ENCODE measurements at places on chromosomes 2 and 18.
A peak's percentile ranks its signal among the peaks of the same experiment; 100 is the strongest.

DNA sequence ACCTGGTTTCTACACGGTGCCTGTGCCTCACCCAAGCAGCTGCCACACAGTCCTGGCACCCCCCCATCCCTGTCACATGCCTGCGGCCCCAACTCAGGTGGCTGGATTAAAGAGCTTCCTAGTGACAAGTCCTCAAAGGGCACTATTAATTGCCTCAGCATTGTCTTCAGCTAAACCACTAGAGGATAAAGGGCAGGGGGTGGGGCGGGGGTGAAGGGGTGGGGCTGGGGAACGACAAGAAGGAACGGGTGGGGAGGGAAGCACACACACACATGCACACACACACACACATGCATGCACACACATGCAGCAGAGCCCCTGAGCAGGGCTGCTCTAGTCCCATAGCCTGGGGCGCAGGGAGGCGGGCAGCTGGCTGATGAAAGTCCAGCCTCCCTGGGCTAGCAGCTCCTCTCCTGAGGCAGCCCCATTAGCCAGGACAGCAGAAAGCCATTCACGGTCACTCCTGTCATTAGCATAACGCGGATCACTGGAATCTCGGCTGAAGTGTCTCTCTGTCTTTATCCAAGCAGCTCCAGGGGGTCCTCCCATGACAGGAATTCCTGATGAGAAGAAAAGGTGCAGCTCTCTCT is 7.4 kb upstream of the TEX261 start:
- no peak for DNase-seq

- no peak for DNase-seq
Measured at GRCh38 chr2:164363646-164364045, 257.6 kb downstream of the GRB14 start.

GRCh38 chr2:194304191-194304590 is 1352.8 kb upstream of the SLC39A10 start:
- DNase-seq = no peak

GRCh38 chr2:98768384-98769113 is 37.6 kb upstream of the MGAT4A start:
- no peak for DNase-seq

DNA sequence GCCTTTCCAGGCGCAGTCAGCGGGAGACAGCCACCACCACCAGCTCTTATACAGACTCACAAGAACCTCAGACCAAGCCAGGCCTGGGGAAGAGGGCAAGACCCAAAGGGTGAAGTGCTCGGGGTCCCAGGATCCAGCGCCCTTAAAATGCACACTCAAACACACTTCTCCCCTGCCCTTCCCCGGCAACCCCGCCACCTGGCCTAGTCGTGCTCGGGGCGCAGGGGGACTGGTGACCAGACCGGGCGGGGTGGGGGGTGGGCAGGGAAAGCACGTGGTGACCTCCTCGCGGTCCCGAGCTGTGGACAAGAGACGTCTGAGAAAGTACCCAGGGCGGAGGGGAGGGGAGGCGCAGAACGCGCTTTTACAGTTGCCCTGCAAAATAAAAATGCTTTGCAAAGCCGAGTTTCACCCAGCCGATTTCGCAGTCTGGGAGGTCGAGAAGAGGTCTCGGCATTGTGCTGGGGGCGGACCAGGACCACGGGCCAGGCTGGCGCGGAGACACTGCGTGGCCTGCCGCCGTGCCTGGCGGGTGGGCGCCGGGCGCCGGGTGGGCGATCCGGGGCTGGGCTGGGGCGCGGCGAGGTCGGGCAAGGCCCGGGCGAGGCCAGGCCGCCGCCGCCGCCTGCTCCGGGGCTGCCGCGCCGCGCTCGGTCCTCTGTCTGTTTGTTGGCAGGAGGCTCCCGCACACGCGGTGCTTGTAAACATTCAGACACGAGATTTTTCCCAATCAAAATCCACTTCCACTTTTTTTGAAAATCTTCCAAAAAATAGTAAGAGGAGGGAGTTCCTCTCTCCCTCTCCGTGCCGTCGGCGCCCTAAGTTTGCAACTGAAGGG is 2.0 kb downstream of the BCL11A start:
- peak; percentile 26 for DNase-seq

GRCh38 chr2:132902626-132903025 is 232.6 kb upstream of the LYPD1 start:
- DNase-seq = no peak

- no peak for DNase-seq
Measured at GRCh38 chr2:19123556-19123955, 234.9 kb downstream of the OSR1 start.

DNA sequence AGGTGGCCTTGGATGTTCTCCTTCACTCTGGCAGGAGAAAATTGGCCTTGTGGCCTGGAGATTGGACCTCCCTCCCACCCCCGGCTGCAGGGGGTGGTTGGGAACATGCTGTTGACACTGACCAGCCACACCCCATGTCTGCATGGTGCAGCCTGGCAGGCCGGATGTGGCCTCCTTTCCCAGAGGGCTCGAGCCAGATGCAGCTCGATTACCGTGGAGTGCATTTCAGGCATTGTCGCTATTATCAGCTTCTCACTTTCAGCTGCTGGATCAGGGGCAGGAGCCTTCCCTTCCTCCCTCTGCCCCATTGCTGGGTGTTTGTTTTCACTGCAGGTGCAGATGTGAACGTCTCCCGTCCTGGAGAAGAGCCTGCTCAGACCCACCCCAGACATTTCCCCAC is 211.0 kb upstream of the SIX2 start:
- no peak for DNase-seq

DNA sequence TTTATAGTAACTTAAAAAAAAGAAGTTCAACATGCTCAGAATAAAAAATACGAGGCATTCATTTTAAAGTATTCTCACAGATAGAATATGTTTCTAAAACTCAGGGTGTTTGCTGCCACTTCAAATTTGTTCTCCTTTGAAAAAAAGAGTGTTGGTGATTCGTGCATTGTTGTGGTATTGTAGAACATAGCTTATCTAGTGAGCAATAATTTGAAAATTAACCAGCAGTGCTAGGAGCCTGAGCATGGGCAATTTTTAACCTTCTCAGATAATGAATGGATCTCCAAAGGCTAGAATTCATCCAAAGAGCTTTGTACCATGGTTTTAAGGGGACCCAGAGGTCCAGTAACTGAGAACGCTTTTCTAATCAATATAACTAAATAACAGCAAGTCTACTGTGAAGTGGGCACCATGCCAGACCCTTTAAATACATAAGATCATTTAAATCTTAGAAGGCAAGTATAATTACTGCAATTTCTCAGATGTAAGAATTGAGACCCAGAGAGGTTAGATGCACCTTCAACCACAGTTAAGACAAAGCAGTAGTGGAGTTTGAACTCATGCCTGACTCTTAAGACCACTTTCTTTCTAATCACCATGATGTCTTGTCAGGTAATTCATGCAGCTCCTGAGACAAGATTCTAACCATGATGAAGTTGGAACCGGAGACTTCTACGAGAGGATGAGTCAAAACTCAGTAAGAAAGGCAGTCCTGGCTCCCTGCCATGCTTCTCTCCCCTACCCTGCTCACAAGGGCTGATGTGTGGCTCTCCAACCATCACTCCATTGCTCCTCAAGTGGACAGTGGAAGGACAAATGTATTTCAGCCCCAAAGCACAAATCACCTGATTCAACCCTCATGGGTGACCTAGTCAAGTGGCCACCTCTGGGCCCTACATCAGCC is 3.4 kb downstream of the CYRIA start:
- DNase-seq = no peak

- DNase-seq = no peak
Measured at GRCh38 chr2:85647823-85648526, 20.0 kb downstream of the SFTPB start.

DNA sequence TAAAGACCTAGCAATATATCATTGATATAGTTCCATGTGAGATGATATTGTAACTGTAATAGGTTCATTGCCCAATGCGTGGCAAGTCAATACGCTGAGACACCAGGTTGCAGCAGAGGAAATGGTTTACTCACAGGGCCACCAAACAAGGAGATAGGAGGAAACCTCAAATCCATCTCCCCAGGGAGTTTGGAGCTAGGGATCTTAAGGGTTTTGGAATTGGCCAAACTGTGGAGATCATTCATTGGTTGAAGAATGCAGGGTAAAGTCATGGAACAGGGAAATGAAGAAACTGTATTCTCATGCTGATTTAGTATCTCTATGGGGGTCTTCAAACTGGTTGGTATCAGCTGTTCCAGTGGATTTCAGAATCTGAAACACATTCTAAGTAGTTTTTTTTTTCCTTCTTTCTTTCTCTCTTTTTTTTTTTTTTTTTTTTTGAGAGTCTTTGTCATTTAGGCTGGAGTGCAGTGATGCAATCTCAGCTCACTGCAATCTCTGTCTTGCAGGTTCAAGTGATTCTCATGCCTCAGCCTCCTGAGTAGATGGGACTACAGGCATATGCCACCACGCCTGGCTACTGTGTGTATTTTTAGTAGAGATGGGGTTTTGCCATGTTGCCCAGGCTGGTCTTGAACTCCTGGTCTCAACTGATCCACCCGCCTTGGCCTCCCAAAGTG is 30.7 kb upstream of the PPM1B start:
- DNase-seq = no peak

DNA sequence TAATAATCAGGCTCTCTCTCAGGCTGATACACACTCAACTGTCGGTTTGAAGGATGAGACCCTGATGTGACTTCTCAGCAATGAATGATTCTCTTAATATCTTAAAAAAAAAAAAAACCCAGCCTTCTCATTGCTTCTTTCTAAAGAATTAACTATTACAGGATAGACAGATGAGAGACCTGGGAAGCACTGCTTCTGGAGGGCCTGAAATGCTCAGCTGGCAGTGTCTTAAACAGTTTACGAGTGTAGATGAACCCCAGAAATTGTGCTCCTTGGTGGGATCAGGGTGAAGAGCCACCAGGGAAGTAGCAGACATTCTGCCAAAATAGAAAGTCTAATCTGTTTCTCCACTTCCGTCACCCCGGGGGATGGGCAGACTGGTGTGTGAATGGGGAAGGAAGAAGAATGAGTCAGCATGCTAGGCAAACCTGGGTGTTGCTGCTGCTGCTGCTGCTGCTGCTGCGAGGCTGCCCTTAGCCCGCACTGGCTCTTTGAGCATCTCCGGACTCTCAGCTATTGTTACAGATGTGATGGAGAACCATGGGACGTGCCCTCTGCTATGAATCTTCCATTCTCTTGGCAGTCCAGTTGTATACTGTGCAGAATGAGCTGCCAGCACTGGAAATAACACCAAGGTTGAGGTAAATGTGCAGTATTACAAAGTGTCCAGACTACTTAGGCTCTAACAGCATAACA is 158.4 kb downstream of the SETBP1 start:
- DNase-seq = no peak

GRCh38 chr2:113178891-113179290 is 5.1 kb downstream of the PSD4 start:
- DNase-seq = no peak

- DNase-seq = no peak
Measured at GRCh38 chr18:22219568-22220355, 50.4 kb downstream of the GATA6 start.

DNA sequence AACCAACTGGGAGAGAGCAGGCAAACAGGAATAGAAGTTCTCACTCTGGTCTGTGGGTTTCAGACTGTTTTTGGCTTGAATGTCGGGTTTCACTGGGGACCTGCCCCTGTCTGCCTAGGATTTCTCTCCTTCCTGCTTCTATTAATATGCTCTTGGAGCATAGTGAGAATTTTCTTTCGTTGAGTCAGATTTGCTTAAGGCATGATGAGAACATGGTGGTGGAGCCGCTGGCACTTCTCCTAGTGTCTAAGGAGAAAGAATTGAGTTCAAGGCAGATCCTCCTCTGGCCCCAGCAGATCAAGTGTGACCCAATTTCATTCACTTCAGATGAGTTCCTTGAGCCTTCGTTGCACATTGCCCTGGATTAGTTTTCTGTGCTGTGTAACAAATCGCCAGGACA is 103.9 kb upstream of the HS6ST1 start:
- DNase-seq = no peak

DNA sequence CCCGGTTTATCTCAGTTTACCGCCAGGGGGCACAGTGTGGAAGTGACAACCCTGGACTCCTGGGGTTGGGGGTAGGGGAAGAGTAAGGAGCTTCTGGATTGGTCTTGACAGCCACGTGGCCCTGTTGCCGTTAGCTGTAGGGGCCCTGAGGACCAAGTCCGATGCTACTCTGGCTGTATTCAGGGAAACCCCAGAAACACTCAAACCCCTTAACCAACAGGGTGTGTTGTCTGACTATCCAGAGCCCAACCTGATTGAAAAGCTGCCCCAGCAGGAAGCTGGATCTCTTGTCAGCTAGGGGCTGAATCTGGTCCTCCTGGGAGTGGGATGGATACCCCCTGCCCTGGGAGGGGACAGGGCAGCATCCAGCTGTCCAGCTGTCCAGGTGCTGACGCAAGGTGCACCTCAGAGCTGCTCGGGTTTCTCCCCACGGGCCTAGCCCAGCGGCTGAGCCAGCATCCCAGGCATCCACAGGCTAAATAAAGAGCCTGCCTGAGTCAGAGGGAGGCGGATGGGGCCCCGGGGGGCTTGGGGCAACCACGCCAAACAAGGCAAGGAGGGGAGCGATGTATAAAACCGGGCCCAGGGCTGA is 3.1 kb upstream of the GMPPA start:
- DNase-seq = peak; percentile 49

DNA sequence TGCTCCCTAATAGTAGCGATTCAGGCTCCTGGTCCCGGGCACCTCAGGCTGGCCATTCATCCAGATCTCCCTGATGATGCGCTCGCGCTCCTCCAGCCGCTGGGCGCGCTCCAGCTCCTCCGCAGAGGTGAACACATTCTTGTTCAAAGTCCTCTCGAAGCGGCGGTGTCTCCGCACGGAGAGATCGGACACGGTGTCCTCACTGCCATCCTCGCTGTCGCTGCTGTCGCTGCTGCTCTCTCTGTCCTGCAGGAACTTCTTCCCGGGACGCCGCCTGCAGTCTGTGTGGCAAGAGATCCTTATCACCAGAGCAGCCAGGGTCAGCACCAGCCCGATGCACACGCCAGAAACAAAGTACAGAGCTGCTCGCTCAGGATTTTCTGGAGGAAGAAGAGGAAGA is 67.5 kb downstream of the EVA1A start:
- DNase-seq = no peak

- DNase-seq = no peak
Measured at GRCh38 chr2:61775956-61776570, 77.8 kb downstream of the FAM161A start.

DNA sequence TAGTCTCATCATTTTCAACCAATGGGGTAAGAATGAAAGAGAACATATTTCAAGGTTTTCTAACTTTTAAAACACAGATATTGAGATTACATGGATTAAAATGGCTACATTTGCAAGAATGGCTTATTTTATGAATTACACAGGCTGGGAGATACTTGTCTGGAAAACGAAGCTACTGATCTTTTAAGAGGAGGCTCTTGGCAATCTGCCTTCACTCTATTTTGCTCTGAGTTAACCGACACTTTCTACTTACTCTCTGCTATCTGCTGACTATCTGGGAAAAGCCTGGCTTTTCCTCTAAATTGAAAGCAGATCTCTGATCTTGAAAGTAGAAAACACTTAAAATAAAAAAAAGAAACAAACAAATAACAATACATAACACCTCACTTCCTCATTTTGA is 325.4 kb upstream of the LINC00305 start:
- DNase-seq = no peak

- DNase-seq = no peak
Measured at GRCh38 chr18:63253014-63253413, 66.6 kb downstream of the BCL2 start.

- DNase-seq = no peak
Measured at GRCh38 chr2:58731488-58731869, 490.4 kb upstream of the FANCL start.

Measured in hippocampal formation (tissue), 2 donors.